SJSA1 (cell line): ENCODE measurements at places on chromosomes 3 and 15.

- DNase-seq: no peak
Measured at GRCh38 chr15:100665570-100665969, 63.2 kb downstream of the ASB7 start.

DNA sequence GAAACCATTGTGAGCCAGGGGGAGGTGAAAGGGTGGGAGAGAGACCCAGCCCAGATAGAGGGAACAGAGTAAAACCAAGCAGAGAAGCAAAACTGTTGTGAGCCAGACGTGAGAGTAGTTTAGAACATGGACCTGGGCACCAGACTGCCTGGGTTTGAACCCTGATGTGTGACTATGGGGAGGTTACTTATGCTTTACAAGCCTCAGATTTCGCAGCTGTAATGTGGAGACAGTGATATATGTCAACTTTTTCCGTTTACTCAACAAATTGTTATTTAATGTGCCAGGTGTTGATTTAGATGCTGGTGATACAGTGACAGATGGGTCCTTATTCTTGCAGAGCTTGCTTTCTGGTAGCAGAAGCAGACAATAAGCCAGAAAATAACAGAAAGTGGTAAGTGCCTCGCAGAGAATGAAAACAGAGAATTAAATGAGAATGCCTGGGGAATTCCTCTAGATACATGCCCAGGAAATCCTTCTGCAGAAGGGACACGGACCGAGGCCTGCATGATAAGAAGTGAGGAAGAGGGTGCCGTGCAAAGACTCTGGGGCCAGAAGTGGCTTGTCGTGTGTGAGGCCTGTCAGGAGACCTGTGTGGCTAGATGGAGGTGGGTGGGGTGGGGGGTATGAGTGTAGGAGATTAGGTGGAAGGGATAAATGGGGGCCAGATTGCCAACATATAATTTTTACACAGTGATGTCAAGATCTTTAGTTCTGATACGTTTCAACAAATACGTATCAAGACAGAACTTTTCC, 15.0 kb downstream of the KAT2B start:
- DNase-seq: no peak

DNA sequence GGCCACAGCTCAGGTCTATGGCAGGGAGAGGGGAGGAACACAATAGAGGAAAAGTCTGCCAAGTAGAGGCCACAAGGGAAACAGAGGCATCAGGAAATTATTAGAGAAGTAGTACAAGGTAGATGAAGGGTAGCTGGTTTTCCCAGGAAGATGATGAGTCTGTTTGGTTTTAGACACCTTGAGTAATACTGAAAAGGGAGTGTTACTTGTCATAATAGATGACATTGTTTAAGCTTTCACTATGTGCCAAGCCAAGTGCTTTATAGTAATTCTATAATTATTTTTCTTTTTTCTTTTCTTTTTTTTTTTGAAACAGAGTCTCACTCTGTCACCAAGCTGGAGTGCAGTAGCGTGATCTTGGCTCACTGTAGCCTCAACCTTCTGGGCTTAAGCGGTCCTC, 13.7 kb downstream of the PXK start:
- DNase-seq: no peak

DNA sequence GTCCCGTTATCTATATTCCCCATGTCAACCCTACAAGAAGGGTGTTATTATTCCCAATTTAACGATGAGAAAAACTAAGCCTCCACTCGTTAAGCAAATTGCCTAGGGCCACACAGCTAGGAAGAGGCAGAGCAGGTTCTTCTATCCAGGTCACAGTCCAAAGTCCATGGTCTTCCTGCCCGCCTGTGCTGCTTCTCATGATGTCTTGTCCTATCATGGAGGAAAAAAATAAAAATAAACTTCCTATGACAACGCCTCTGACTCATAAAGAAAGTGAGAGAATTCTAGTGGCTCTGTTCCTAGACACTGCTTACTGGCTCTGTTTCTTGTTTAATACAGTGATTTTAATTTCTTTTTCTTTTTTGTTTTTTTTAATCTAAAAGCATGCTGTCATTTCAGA, 9.7 kb downstream of the COL8A1 start:
- DNase-seq: no peak

DNA sequence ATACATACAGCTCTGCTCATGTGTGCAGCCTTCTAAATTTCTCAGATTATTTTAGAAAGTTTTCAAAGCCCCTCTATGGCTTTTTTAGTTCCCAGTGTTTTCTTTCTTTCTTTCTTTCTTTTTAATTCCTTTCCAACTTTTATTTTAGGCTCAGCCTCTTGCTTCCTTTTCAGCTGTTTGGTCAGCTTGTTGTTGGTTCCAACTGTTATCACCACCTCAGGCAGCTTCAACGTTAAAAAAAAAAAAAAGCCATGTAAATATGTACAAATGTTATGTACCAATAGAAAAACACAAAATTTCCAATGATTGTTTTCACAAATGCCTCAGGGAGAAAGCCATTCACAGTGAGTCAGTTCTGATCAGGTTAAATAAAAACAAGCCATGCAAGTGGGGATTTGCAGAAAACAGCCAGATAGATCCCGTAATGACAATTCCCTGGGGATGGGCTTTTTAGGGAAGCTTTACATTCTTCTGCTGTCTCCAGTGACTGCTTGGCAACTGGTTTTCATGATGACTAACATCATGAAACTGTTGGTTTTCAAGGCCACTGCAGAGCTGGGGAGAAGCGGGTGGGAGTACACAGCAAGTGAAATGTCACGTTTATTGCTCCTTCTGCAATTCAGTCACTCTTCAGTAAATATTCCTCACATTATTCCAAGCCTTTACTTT, 908.4 kb downstream of the EPHA3 start:
- DNase-seq: peak; percentile 50

- no peak for DNase-seq
Measured at GRCh38 chr3:186845756-186846155, 3.2 kb downstream of the ADIPOQ start.

DNA sequence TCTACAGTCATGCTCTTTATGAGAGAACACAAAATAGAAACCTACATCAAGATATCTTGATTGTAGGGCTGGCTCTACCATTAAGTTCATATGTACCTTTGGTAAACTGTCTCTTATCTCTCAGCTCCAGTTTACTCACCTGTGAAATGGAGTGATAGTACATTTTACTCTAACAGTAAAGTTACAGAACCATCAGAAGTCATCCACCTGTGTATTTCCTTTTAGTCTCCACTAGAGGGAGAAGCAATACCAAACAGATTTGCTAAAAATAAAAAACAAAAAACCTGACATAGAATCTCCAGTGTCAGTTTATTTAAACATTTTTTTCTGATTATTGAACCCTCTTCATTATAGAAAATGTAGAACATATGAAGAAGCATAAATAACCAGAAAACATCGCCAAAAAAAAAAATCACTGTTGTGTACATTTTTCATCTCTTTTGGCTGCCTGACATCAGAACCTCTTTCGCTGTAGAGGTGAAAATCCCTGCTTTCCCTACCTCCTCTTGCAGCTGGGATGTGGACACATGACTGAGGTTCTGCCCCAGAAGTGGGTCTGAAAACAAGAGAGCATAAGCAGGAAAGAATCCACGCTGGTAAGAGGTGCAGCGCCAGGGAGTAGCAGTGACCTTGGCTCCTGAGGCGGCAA, 48.7 kb upstream of the WDR72 start:
- DNase-seq: no peak

GRCh38 chr3:62097121-62097520, 276.2 kb downstream of the FEZF2 start:
- no peak for DNase-seq

- no peak for DNase-seq
Measured at GRCh38 chr3:187673012-187673411, 2.8 kb upstream of the SST start.

DNA sequence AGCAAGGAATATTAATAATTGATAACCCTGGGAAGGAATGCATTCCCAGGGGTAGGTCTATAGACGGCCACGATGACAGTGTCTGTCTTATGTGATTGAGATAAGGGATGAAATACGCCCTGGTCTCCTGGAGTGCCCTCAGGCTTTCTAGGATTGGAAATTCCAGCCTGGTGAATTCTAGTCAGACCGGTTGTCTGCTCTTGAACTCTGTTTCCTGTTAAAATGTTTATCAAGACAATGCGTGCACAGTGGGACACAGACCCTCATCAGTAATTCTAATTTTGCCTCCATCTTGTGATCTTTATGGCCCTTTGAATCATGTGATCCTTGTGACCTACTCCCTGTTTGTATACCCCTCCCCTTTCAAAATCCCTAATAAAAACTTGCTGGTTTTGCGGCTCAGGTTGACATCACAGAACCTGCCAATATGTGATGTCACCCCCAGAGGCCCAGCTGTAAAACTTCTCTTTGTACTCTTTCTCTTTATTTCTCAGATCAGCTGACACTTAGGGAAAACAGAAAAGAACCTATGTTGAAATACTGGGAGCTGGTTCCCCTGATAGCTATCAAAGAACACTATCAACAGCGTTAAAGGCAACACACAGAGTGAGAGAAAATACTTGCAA, 183.3 kb downstream of the PDE8A start:
- DNase-seq: no peak

GRCh38 chr15:27271258-27271657, 300.3 kb downstream of the GABRG3 start:
- DNase-seq: no peak

- DNase-seq: no peak
Measured at GRCh38 chr3:40070816-40071215, 238.7 kb upstream of the EIF1B start.

DNA sequence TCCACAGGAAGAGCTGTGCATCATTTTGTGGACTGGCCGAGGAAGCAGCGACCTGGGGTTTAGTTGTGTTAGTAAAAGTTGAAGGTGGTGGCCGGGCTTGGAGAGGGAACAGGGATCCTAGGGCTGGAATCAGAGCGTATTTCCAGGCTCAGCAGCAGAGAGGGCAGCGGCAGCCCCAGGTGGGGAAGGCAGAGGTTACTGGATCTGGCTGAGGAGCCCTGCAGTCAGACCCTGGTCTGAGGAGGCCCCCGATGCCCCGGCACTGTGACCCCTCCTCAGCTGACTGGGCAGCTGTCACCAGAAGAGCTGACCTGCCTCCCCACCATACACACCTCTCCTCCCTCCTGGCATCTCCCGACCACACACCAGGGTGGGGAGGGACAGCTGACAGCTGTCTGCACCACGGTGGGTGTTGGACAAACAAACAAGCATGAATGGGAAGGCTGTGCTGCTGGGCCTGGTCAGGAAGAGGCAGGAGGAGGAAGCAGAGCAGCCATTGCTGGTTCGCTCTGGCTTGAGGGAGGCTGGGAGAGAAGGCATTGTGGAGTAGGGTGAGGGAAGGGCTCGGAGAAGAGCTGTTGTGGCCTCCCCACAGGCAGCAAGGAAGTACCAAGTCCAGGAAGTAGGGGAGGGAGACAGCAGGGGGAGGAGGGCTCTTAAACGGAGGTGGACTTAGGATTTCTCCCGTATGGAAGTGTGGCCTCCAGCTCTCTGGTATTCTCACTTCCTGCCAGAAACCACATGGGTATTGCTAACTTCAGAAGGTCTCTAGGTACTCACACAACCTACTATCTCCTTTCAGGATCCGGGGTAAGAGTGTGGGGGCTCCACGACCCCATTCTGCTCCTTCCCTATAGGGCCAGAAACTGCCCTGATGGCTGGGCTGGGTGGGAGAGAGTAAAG, 49.5 kb upstream of the HACD2 start:
- peak; percentile 34 for DNase-seq

- no peak for DNase-seq
Measured at GRCh38 chr3:127909646-127910045, 5.4 kb upstream of the KBTBD12 start.

- DNase-seq: no peak
Measured at GRCh38 chr15:44729408-44730127, 6.8 kb upstream of the TRIM69 start.

DNA sequence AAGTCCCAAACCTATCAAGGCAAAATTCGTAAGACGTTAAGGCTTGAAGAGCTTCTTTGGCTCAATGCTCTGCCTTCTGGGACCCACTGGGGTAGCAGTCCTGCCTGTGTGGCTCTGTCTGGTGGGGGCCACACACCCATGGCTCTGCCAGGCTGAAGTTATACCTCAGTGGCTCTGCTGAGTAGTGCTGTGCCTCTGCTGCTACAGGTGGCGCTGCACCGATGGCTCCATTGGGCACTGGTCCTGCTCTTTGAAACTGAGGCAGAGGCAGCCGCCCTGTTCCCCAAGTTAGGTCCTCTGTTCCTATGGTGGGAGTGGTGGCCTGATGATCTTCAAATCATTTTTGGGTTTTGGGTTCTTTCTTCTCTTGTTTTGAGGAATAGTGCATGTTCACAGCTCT, 68.0 kb upstream of the AP4E1 start:
- DNase-seq: no peak

GRCh38 chr15:75065851-75066509, 42.6 kb downstream of the PPCDC start:
- no peak for DNase-seq

DNA sequence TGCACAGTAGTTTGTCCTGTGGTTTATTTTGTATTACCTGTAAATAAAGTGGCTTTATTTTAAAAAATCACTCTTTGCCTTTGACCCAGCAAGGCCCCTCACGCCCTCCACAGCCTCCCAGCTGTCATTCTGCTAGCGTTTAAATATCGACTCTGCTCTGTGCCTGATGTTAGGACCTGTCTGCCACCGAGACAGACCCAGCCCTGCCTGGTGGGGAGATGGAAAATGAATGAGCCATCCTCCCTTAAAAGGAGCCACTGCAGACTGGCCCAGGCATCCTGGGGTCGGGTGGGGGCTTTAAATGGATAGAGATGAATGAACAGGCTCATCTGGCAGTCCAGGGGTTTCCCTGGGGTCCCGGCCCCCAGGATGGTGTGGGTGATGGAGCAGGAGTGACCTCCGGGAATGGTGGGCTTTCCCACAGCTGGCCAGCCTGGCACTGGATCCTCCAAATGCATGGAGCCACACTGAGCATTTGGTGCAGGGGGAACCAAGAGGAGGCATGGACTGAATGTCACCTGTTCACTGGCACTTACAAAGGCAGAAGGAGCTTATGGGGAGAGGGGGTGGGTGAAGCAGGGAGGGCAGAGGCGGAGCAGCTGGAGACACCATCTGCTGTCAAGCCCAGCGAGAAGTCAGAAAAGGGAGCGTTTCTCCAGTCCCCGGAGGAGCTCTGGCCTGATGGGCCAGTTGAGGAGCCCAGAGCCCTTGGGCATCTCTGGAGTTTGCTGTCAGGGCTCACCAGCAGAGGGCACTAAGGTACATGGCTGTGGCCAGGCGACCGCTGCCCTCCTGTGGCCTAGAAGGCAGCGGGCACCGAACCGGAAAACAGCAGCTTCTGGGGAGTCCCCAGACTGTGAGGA, 11.9 kb downstream of the GRM2 start:
- DNase-seq: peak; percentile 11

DNA sequence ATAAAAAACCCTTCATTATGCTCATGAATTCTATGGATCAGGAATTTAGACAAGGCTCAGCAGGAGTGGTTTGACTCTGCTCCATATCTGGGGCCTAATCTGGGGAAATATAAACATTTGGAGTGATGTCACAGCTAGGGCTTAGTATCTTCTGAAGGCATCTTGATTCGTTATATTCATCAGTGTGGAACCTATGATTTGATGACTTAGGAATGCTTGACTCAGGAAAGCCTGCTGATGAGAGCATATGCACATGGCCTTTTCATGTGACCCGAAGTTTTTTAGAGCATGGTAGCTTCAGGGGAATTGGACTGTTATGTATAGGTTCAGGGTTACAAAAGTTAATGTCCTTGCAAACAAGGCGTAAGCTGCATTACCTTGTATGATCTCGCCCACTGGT, 184.9 kb upstream of the LRRC3B start:
- no peak for DNase-seq

GRCh38 chr3:83500931-83501330, 1457.9 kb upstream of the CADM2 start:
- no peak for DNase-seq

GRCh38 chr15:85709250-85709649, 85.5 kb downstream of the KLHL25 start:
- no peak for DNase-seq

GRCh38 chr3:15646851-15647511, 45.4 kb downstream of the BTD start:
- peak; percentile 97 for DNase-seq

- DNase-seq: no peak
Measured at GRCh38 chr3:100127792-100128191, 13.5 kb upstream of the FILIP1L start.
